CD8-positive, alpha-beta memory T cell (primary cell): ENCODE measurements at places on chromosomes 16 and 17. TPM values are rescaled to one million over a fixed set of nuclear protein-coding genes. Genes with fewer than 3 reads are reported as not detected.

Gene CCR7
- total RNA-seq: 152 TPM

Gene NECAB2
- total RNA-seq: not detected

Gene PHLPP2
- 14.4 TPM for total RNA-seq

Gene GP1BA
- total RNA-seq: not detected

DNA sequence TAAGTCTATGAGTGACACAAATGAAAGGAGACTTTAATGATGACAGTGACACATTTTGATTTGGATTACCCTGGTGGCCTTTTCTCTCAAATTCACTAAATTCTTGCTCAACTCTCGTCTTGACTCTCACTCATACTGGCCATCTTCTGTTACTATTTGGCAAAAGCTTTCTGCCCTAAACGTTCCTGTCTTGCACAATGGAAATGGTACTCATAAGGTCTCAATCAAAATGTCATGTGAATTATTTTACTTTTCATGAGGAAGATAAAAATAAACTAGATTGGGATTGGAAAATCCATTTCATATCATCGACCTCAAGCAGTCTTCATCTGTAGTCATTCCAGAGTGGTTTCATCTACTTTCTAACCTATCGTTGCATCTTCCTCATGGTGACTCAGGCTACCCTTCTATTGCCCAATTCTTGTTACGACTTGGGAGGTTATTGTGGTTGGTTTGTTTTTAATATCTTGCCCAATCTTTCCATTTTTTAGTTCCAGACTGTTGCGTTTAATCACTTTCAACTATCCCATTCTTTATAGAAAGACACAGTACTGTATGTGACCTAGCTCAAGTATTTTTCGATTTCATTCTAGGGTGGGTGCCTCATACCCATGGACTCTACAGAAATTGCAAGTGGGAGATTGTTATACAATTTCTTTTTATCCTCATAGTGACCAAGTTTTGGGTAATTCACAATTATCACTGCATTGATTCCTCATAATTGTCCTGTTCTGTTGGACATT, 317.2 kb upstream of the KCNJ16 start:
- DNase-seq: no peak
- no peak overlapping the region for H3K4me3 ChIP-seq
- no peaks in the 10 kb centered on the region for H3K36me3 ChIP-seq
- no peaks in the 10 kb centered on the region for H3K27me3 ChIP-seq
- no peaks in the 10 kb centered on the region for H3K4me1 ChIP-seq
- no peak overlapping the region for H3K27ac ChIP-seq

DNA sequence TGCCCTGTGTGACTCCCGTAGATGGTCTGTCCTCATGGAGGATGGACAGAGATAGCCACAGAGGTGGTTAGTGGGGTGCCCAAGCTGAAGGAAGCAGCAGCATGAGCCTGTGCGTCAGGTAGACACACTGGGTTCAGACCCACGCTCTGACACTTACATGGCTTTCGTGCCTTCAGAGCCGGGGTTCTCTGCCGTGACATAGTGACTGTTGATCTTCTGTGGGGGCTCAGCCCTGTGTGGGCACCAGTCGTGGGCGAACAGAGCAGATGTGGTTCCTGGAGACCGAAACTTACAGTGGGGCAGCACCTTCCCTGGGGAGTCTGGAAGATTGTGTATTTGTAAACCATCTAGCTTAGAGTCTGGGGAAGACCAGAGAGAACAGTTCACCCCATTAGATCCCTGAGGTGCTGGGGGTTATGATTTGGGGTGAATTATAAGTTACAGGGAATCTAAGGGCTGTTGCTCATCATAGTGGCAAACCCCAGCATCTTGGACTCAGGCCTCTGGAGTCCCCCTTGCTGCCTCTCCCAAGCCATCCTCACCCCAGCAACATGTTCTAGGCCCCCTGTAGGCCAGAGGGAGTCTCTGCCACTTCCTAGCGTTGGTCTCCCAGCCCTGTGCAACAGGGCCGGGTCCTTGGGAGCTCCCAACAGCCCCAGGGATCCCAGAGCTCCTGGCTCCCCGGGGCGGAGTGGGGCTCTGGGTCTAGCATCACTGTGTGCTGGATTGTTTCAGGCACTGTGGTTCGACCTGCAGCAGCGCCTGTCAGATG, 28.6 kb downstream of the NECAB2 start:
- no peaks in the 10 kb centered on the region for H3K36me3 ChIP-seq
- no peaks in the 10 kb centered on the region for H3K4me1 ChIP-seq
- H3K27me3 ChIP-seq: peaks cover 3% of the 10 kb centered on the region
- DNase-seq: no peak
- no peak overlapping the region for H3K4me3 ChIP-seq
- H3K27ac ChIP-seq: no peak overlapping the region

DNA sequence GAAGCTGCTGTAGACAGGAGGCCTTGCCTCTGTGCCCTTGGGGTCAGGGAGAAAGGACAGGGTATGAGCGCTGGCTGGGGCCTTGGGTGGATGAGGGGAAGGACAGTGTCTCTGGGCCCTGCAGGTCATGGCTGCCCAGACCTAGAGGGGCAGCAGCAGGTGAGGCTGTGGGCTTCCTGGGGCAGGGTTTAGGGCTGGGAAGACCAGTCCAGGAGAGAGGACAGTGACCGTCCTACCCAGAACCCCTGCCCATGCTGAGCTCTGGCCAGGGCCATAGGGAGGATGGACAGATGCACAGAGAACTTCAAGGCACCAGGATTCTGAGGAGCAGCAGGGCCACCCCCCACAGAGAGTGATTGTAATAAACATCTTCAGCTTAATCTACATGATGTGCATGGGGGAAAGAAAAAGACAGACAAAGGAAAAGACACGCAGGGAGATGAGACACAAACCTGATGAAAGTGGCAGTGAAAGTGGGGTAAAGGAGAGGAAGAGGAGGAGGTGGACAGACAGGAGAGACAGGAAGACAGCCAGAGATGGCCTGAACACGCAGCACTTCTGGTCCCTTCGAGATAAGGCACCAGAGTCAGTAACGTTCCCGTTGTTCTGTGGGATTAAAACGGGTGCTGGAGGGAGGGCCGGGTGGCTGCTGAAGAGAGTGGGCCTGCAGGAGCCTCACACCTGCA, 17.5 kb downstream of the FLOT2 start:
- peaks cover 57% of the 10 kb centered on the region for H3K36me3 ChIP-seq
- H3K27ac ChIP-seq: no peak overlapping the region
- H3K4me1 ChIP-seq: no peaks in the 10 kb centered on the region
- no peak for DNase-seq
- H3K27me3 ChIP-seq: no peaks in the 10 kb centered on the region
- H3K4me3 ChIP-seq: no peak overlapping the region

- no peak overlapping the region for H3K27ac ChIP-seq
- H3K4me3 ChIP-seq: no peak overlapping the region
- H3K36me3 ChIP-seq: peaks cover 5% of the 10 kb centered on the region
- H3K4me1 ChIP-seq: peaks cover 64% of the 10 kb centered on the region
- DNase-seq: no peak
- H3K27me3 ChIP-seq: no peaks in the 10 kb centered on the region
These were observed 1.0 kb upstream of the FLOT2 start for GRCh38 chr17:28898527-28898955.

- H3K36me3 ChIP-seq: no peaks in the 10 kb centered on the region
- peaks cover 11% of the 10 kb centered on the region for H3K4me1 ChIP-seq
- H3K27ac ChIP-seq: peak overlapping the region; percentile 75
- DNase-seq: no peak
- no peak overlapping the region for H3K4me3 ChIP-seq
These were observed 720 bp upstream of the BCKDK start for GRCh38 chr16:31107465-31107867.

DNA sequence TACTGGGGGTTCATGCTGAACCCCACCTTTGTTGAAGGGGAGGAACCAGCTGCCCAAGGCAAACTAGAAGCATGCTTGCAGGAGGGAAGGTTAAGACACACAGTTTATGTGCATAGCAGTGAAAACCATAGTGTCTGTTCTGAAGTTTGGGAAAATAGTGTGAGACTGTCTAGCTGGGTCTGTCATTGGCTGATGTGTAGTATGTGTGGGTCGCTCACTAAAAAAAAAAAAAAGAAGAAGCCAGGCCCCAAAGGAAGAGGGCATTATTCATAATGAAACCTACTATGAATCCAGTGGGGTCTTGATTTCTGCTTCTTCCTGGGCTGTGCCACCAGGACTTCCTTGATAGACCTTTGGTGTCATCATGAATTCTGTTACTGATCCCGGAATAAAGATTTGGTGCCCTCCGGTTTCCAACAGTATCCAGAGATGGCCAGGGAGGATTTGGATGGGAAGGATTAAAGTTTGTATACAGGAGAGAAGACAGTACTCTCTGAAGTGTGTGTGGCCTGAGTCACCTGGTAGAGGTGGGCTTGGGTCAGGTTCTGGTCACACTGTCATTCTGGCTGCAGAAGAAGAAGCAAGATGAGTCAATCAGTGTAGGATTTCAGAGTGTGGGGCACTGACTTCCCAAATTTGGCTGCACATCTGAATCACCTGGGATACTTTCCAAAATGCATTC, 220.3 kb downstream of the PRKCA start:
- DNase-seq: no peak
- no peaks in the 10 kb centered on the region for H3K27me3 ChIP-seq
- peaks cover 7% of the 10 kb centered on the region for H3K4me1 ChIP-seq
- H3K27ac ChIP-seq: no peak overlapping the region
- H3K4me3 ChIP-seq: no peak overlapping the region

DNA sequence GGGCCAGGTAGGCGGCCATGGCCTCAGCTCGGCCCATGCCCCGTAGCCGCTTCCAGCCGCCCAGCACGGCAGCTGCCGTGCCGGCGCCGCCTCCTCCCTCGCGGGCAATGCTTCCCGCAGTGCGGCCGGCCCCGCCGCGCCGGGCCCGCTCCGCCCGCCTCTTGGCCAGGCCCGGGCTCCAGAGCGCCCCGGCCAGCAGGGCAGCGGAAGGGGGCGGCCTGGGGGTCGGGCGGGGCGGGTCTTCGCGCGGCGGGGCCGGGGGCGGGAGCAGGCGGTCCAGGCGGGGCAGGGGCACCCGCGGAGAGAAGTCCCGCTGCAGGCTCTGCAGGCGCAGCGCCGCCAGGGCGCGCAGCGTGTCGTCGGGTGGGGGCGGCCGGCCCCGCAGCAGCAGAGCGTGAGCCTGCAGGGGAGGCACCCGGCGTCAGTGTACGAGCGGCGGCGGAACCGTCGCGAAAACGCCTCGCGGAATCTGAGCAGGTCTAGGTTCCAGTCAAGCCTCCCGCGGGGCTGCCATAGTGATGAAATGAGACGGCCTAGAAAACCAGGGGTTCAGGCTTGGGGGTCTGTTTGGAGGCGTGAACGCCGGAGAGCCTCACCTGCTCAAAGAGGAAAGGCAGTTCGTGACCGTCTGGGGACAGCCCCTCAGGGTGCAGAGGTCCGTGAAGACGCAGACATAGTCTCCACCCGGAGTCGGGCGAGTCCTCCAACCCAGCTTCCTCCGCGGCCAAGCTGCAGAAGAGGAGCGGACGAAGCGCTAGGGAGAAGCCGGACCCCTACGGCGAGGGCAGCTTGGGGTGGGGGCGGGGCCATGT, 6.6 kb downstream of the PLEKHH3 start:
- peak overlapping the region; percentile 50 for H3K4me3 ChIP-seq
- DNase-seq: peak; percentile 27
- peaks cover 4% of the 10 kb centered on the region for H3K36me3 ChIP-seq
- H3K27ac ChIP-seq: no peak overlapping the region

DNA sequence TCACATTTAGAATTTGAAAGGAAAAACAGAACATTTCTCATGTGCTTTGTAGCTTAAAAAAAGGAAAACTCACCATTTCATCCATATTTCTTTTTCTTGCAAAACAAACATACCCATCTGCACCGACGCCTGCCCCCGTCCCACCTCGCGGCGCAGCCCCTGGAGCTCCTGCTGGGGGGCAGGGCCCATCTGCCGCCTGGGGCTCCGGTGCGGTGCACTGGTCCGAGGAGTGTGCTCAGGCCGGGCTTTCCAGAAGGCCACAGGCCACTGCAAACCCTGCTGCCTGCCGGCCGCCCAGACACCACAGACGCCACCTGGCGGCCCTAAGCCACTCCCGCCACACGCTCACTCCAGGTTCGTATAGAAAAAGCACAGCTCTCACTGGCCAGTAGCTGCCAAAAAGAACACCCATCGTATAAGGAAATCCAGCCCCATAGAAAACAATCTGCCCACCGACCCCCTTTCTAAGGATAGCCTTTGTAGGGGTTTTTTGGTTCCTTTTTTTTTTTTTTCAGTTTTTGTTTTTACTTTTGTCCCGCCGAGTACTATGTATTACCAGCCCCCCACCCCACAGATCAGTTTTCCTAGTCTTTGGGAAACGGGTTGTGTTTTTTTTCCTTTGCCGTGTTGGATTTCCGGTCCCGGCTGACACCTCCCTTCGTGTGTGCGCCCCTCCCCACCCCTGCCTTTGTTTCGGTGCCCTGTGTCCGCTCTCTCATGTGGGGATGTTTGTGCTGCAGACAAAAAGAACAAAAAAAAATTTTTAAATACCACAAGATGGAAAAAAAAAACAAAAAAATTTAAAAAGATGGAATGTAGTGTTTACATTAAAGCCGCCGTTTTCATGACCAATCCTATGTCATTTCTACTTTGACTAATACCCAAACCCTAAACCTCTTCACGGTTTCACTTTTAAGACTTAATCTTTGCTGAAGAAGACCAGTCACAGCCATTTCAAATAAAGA, 68.8 kb downstream of the AMFR start:
- H3K36me3 ChIP-seq: no peaks in the 10 kb centered on the region
- H3K27me3 ChIP-seq: no peaks in the 10 kb centered on the region
- H3K27ac ChIP-seq: peak overlapping the region; percentile 31
- H3K4me3 ChIP-seq: peak overlapping the region; percentile 70
- DNase-seq: peak; percentile 47
- H3K4me1 ChIP-seq: no peaks in the 10 kb centered on the region
